NCI-H446 treated with DMSO at 0.1 percent for 48 hours (cell line): ENCODE measurements at places on chromosomes 5 and 9.

DNA sequence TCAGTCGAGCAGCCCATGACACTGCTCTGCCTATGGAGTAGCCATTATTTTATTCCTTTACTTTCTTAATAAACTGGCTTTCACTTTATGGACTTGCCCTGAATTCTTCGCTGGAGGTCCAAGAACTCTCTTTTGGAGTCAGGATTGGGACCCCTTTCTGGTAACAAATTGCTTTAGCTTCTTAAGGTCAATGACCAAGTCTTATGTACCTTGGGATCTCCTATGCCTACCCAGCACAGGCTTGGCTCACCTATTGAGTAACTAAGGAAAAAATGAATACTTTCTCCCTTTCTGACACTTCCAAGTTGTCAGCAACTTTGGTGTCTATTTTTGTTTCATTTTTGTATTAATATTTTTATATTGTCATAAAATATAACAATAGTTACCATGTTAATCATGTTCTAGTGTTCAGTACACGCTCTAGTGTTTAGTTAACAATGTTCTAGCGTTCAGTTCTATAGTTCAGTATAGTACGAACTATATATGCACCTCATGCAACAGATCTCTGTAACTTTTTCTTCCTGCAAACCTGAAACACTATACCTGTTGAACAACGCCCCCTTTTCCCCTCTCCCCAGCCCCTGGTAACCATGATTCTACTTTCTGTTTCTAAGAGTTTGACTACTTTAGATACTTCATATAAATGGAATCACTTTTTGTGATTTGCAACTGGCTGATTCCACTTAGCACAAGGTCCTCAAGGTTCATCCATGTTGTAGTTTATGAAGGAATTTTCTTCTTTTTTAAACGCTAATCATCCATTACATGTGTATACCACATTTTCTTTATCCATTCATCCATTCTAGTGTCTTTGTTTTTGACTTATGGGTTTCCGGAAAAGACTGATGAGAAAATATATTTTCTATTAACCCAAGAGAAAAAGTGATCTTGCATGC is 1.8 kb upstream of the RHOBTB3 start:
- no peak for DNase-seq

DNA sequence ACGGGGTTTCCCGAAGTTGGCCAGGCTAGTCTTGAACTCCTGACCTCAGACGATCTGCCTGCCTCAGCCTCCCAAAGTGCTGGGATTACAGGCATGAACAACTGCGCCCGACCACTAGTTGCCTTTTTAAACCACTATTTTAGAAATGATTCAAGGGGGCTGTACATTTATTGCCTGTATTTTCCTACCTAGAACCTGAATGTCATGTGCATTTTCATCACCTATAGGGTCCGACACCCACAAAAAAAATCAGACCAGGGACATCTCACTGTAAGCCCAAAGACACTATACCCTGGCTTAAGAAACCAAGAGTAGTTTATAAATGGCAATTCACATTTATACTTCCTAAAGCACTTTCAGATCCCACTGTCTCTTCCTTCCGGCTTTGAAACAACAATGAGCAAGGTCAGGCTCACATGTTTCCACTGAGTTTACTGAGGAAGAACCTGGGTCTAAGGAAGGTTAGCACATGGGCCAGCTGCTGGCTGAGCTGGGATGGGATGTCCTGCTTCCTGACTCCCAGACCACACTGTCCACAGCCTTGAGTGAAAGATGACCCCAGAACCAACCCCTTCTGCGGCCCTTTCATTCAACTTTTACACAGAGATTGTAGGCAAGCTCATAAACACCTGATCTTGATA is 87.3 kb downstream of the SERINC5 start:
- no peak for DNase-seq

- no peak for DNase-seq
Measured at GRCh38 chr5:83639911-83640310, 80.7 kb downstream of the HAPLN1 start.

DNA sequence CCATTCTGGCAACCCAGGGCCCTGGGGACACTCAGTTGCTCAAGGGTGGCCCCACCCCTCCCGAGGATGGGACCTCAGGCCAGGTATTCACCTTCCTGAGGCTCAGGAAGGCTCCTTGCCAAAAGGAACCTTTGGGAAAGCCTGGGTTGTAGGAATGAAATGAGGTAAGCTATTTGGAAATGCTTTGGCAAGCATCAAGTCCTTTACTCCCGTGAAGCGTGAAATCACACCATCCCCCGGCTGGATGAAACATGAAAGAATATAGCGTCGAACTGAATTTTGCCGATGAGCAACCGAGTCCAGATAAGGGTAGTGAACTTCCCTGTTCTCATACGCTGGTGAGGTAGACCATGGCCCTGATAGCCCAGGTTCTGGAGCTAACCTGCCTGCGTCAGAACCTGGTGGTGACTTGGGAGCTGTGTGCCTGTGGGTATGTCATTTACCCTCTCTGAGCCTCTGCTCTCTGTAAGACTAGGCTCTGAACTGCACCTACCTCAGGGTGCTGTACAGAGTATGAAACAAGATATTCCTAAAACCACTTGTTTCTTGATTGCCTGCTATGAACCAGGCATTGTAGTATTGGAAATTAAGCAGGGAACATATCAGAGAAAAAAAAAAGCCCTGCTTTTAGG is 105.3 kb upstream of the BOD1 start:
- no peak for DNase-seq

- DNase-seq = no peak
Measured at GRCh38 chr5:109936996-109937395, 247.3 kb downstream of the MAN2A1 start.

GRCh38 chr9:109449036-109449798 is 48.9 kb downstream of the PTPN3 start:
- no peak for DNase-seq

DNA sequence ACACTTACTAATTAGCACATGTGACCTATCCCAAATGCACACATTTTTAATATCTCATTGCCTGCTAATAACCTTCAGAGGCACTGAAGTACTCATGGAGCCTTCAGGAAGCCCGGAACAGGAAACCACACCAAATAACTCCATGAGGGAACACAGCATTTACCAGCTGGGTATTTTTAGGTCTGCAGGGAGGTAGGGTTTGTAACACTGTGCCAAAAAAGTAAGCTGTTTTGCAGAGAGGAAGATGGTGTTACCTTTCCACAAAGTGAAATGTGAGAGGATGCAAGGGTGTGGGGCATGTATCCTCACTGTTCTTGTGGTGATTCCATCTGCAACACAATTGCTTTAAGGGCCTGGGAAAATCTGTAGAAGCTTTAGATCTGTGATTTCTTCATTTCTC is 64.4 kb downstream of the NUDT12 start:
- no peak for DNase-seq

DNA sequence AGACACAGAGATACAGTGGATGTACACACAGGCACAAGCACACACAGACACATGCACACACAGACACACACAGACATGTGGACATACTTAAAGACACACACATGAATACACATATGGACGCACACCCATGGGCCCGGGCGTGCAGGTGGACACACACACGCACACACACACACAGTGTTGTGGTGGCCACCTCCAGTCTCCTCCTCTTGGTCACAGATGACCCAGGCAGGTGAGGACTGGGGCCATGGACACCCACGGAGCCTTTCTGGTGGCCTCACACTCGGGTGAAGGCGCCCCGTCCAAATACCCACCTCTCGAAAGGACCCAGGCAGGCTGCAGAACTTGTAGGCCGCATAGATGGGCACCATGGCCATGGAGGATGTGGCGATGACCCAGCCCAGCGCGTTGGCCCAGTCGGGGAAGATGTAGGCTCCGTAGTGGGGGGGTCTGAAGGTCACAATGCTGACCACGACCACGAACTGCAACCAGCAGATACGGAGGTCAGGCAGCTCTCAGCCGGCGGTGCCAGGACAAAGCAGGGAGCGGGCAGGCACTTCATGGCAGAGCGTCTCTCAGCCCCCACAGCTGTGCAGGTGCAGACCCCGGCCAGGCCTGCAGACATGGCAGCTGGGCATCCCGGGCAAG is 42.5 kb downstream of the SLC6A3 start:
- no peak for DNase-seq

GRCh38 chr9:20989923-20990341 is 41.5 kb downstream of the HACD4 start:
- DNase-seq = no peak

DNA sequence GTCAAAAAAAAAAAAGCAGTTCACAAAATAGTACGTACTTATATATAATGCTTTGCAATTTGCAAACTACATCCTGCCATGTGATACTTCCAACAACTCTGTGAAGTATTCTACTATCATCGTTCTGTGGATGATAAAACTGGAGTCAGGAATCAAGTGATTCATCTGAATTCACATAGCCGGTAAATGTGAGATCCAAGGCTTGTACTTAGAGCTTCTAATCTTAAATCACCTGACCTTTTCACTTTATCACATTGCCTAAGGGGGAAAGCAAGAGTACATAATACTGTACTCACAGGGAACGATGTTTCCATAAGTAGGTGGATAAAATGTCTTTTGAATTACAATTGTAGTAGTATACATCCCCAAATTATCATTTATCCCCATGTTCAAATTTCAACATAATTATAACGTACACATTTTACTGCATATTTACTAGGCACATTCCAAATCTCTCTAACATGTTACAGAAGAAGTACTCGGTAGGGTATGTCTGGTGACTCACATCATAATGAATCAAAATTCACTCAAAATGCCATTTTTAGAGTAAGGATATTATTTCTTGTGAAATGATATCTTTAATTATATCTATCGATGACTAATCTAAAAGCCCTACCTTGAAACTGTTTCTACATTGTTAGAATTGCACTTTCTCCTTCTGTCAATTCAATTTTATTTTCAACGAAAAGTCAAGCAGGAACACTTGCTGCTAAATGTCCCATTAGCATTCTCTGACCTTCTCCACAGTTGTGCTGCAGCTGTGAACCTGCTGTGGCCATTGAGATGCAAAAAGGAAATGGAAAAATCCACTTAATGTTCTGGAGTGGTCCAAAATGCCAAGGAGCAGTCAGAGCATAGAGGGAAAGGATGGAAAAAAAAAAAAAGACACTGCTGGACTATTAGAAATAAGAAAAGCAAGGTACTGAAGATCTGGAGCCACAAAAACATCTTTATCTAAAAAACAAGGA is 78.9 kb downstream of the OR2K2 start:
- DNase-seq = no peak

- DNase-seq = no peak
Measured at GRCh38 chr5:54738118-54738972, 220.8 kb downstream of the SNX18 start.

- peak; percentile 73 for DNase-seq
Measured at GRCh38 chr9:12785260-12785770, 10.5 kb downstream of the LURAP1L start.

- DNase-seq = no peak
Measured at GRCh38 chr9:37953206-37953774, 49.4 kb upstream of the SLC25A51 start.

DNA sequence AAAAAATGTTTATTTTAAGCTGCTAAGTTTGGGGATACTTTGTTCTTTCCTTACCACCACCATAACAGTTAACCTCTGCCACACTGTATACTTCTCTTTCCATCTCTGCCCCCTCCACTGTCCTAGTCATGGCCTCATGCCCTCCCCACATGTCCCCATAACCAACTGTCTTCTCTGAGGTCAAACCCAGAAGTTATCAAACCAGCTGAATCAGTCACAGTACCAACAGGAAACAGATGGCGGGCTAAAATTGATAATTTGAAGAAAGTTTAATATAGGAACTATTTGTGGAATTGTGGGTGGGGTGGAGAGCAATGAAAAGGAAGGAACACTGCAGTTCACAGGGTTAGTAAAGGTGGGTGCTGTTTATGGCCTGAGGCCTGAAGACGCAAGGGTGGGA is 5.7 kb upstream of the DCTN4 start:
- no peak for DNase-seq

DNA sequence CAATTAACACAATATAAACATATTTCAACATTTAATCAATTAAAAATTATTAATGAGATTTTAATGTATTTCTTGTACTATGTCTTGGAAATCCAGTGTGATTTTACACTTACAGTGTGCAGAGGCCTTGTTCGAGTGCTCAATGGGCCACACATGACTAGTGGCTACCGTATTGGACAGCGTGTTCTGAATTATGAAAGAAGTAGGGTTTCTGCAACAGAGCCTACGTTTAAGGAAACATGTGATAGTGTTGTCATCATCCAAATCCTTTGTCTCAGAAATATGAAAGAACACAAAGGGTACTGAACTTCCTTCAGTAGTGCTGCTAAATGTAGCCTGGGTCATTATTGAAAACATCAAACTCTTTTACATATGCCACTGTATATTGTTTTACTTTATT is 29.5 kb downstream of the NPR3 start:
- DNase-seq = no peak

DNA sequence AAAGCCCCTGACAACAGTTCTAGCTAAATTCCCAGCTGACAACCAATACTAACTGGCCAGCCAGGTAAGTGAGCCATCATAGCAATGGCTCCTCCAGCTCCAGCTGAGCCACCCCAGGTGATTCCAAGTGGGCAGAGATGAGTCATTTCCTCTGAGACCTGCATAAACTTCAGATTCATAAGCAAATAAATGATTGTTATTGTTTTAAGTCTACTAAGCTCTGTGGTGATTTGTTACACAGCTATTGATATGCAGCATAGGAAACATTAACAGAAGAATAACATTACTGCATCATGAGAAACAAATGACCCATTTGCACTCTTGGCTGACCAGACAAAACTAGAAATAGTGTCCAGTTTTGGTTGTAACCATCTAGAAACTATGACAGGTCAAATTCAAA is 60.3 kb downstream of the TTC39B start:
- no peak for DNase-seq

GRCh38 chr9:78370991-78371390 is 74.1 kb downstream of the PSAT1 start:
- DNase-seq = no peak

- DNase-seq = no peak
Measured at GRCh38 chr9:117414220-117414905, 494 bp downstream of the ASTN2 start.

DNA sequence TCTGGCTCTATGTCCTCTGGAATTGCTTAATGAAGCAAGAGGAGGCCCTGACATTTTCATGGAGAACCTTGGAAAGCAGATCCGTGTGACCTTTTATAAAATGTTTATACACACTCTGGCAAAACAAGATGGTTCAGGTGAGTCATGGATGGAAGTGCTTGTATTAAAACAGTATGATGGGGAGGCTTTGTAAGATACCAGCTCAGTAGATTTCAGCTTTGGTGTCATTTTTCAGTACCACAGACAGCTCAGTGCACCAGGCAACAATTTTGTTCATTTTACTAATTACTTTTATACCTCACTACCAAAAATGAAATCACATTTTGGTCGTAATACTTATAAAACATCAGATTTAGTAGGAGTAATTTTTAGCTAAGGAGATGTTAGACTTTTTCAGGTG is 5.2 kb downstream of the KCNN2 start:
- no peak for DNase-seq

DNA sequence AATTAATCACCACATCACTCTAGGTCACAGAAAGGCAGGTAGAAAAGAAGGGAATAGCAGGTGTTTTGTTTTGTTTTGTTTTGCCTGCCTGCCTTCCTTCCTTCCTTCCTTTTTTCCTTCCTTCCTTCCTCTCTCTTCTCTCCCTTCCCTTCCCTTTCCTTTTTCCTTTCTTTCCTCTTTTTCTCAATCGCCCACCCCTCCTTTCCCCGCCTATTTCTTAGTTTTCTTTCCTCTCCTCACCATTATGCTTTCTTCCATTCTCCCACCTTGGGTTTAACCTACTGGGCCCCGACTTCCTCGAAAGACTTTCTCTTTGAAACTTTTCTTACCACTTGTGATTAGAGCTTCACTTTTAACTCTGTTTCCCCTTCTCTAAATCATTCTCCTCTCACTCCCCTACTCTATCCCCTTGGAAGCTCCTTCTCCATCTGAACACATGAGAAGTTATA is 231.3 kb upstream of the CD180 start:
- no peak for DNase-seq

- no peak for DNase-seq
Measured at GRCh38 chr5:157161996-157162395, 4.1 kb downstream of the GARIN3 start.
